Activated effector memory CD4-positive, alpha-beta T cell treated with Interleukin-2 at 50 U/mL for 16 hours (primary cell): ENCODE measurements at places on chromosomes 5 and 9.

DNA sequence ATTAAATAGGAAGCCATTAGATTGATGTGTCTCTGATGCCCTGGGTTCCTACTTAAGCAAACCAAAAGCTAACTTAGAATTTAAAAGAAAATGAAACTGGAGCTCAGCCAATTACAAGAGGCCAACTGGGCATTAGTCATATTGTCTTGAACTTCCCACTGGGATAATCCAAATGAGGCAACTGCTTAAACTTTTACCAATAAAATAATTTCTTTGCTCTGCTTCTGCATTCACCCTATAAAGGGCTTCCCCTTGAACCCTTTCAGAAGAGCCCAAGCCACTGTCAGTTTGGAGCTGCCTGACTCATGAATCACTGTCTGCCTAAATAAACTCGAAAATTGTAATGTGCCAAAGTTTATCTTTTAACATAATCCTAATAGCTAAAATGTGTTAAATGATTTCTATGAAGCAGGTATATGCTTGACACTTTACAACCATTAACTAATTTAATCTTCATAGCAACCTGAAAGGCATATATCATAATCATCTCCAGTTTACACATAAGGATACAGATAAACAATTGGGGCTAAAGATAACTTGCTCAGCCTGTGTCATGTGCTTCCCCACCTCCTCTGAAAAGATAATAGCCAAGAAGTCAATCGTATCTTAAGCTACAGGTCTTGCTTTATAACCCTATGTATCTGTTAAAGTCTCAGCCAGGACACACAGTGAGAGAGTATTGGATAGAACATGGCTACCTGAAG lies 11.5 kb downstream of the GPR150 start:
- DNase-seq, result no peak

- no peak for DNase-seq
These were observed 16.8 kb downstream of the SERINC5 start for GRCh38 chr5:80238778-80239679.

DNA sequence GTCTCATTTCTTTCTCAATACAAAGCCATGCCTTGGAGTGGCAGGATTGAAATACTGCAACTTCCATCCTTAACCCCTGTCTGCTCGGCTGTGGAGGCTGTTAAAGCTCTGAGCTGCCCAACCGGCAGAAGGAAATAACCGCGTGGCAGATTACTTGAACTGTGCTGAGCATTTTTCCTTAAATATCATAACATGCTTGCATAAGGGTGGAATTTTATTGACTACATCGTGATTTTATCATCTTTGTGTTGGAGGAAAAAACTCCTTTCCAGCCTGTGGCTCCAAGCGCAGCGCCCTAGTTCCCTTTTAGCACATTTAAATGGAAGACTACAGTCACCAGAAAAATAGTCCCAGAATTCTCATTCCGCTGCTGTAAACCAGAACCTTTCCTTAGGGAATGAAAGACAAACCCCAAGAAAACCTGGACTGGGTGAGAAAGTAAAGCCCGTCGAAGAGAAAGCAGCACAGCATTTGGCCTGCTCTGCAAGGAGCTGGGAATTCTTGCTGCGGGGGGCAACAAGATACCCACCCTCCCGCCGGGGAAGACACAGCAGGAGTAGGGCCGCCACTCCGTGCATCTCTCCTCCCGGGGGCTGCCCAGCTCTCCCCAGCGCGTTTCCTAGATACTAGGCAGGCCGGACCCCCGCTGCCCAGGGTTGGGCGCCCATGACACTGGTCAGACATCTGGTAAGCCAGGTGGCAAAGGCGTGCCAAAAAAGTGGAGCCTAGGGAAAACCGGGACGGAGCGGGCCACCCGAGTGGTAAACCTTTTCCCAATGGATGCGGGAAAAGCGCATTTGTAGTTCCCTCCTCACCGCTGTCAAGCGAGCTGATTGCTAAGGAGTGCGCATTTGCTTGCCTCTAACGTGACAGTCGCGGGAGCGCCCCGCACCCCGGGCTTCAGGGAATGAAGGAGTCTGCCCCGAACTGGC lies 1.3 kb downstream of the SHC3 start:
- no peak for DNase-seq

DNA sequence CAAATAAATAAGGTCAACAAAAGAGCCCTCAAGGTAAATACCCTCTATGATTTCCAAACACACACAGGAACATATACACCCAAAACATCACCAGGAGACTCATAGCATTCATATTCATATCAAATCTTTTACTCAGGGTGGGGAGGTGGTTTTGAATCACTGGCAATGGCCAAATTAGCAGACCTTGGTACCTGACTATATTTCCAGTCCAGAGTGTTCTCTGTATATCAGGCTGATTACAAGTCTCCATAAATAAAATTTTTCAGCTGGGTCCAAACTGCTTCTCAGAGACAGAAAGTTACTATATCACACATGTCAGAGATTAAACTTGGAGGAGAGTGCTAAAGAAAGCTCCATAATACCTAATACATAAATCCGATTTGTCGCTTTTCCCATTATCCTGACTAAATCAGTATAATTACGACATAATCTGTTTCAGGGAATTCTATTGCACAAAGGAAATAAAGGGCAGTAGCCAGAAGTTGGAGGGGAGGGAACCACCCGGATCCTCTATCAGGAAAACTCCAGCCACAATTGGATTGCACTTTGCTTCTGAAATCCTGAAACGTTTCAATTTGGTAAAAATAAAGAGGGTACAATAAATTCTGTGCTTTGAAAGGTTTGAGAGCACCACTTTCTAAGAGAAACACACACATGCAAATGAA lies 7.0 kb upstream of the GOLGA1 start:
- DNase-seq, result no peak
